CD4-positive, CD25-positive, alpha-beta regulatory T cell (primary cell): ENCODE measurements at places on chromosomes 2 and 18. TPM values are rescaled to one million over a fixed set of nuclear protein-coding genes. Genes with fewer than 3 reads are reported as not detected.
A peak's percentile ranks its signal among the peaks of the same experiment; 100 is the strongest.

The PSMD1 gene
- total RNA-seq, result 45.0 TPM

The MOCOS gene
- not detected for total RNA-seq

- no peak for DNase-seq
Measured at GRCh38 chr18:25604894-25605597, 253.1 kb upstream of the ZNF521 start.

DNA sequence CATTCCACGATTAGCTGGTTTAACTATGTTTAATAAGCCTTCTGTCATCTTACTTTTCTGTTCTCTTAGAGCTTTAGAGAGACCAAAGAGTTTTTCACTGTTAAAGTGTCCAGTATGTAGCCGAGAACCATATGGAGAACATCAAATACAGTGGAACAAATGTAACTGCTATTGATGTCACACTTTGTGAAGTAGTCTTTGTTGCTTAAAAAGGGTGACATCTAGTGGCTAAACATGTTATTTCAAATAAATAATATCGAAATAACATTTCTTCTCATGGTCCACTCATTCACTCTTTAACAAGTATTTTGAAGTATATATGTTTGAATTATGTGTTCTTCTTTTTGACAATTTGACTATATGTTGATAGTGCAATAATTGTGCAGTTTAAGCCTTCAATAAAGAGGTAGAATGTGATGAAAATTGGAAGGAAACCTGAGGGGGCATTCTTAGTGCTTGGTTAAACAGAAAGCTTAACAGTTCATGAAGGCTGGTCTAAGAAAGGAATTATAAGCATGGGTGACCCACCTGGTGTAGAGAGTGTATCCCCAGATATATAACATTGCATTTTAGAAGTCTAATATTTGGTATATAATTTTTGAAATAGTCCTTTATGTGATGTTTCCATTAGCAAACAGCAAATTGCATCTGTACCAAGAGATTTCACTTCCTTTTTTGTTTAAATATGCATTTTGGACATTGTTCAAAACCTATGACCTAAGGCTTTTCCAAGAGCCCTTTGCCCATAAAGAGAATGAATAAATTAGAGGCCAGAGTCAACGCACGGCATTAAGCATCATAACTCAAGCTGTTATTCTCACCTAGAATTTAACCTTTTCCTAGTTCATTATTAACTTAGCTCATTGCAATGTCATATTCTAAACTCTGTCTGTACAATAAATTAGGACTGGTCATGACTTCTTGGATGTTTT lies 112.1 kb downstream of the KYNU start:
- DNase-seq, result peak; percentile 10

GRCh38 chr2:210269148-210269547 lies 43.9 kb upstream of the ACADL start:
- no peak for DNase-seq

The EHD3 gene
- 3.5 TPM for total RNA-seq

- DNase-seq, result no peak
Measured at GRCh38 chr2:59232394-59233165, 991.5 kb upstream of the FANCL start.

GRCh38 chr2:150156876-150157275 lies 330.6 kb downstream of the RND3 start:
- DNase-seq, result no peak

GRCh38 chr2:30165050-30165520 lies 18.3 kb downstream of the YPEL5 start:
- DNase-seq, result peak; percentile 83

GRCh38 chr18:22538426-22538825 lies 120.7 kb upstream of the CTAGE1 start:
- DNase-seq, result no peak
